Ammon's horn (tissue), 1 donor: ENCODE measurements at places on chromosomes 4 and X.

- no peak for DNase-seq
These were observed 42.1 kb upstream of the MAGEA4 start for GRCh38 chrX:151870602-151871001.

GRCh38 chrX:66635360-66635759 lies 3.5 kb downstream of the EDA2R start:
- no peak for DNase-seq

DNA sequence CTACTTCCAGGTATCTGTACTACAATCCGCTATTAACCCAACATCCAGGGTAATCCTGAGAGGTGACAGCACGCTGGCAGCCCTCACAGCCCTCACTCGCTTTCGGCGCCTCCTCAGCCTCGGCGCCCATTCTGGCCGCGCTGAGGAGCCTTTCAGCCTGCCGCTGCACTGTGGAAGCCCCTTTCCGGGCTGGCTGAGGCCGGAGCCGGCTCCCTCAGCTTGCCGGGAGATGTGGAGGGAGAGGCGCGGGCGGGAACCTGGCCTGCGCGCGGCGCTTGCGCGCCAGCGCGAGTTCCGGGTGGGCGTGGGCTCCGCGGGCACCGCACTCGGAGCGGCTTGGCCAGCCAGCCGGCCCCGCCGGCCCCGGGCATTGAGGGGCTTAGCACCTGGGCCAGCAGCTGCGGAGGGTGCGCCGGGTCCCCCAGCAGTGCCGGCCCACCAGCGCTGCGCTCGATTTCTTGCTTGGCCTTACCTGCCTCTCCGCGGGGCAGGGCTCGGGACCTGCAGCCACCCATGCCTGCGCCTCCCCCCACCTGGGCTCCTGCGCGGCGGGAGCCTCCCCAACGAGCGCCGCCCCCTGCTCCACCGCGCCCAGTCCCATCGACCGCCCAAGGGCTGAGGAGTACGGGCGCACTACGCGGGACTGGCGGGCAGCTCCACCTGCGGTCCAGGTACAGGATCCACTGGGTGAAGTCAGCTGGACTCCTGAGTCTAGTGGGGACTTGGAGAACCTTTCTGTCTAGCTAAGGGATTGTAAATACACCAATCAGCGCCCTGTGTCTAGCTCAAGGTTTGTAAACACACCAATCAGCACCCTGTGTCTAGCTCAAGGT lies 87.3 kb downstream of the PRSS12 start:
- DNase-seq: no peak

DNA sequence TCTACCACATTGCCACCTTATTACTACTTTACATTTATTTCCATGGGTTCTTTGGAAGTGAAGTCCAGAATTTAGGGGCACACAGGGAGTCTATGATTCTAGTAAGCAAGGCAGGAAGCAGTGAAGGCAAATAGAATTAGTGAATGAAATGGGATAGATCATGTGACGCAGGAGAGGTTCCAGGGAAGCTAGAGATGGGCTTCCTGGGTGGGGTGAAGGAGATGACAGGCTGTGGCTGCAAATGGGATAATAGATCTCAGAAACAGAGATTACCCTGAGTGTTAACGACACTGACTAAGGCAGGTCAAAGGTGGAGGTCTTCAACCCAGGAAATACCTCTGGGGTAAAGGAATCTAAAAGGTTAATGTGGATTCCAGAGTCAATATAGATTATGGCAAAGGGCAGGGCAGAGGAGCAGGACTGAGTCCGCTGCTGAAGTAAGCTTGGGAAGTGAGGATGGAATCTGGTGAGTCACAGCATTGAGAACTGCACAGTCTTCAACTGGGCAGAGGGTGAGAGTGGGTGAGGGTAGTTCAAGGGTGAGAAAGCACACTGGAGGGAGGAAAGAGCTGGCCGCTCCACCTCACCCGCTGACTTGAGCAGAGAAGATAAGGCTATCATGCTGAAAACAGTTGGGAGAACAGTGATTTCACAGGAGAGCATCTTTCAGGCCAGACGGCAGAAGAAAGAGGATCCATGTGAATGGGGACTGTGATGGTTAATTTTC lies 70.8 kb downstream of the ANXA3 start:
- no peak for DNase-seq

GRCh38 chrX:11188664-11189063 lies 77.5 kb downstream of the HCCS start:
- no peak for DNase-seq

DNA sequence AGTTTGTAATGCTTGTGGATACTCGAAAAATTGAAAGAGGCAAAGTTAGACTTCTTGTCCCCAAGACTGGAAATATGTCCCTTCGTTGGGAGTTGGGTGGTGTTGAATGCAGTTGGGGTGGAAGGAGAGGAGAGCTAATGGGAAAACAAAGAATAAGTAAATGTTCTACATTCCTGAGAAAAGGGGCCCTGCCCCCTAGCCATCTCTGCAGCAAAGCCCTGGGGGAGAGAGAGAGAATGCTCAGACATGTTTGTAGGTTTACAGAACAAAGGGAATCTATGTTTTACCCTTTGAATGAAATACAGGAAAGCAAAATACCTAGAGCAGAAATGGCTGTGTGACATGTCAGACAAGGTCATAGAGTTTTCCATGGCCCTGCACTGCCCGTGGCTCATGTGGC lies 88.1 kb downstream of the RASL11B start:
- no peak for DNase-seq

DNA sequence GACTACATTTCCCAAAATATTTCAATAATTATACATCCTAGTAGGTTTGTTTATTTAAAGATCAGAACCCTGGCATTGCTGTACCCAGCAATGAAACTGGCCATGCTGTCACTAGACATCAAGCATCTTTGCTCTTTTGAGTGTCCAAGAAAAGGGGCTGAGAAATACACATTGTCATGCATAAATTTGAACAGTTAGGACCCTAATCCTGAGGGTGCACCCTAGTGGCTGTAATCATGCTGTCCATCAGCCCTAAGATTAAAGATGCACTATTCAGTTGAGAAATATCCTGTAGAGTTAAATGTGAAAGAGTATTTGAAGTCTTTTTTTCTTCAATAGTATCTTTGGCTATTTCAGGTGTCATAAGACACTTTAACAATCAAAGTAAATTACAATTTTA lies 108.8 kb downstream of the NFKB1 start:
- peak; percentile 25 for DNase-seq

DNA sequence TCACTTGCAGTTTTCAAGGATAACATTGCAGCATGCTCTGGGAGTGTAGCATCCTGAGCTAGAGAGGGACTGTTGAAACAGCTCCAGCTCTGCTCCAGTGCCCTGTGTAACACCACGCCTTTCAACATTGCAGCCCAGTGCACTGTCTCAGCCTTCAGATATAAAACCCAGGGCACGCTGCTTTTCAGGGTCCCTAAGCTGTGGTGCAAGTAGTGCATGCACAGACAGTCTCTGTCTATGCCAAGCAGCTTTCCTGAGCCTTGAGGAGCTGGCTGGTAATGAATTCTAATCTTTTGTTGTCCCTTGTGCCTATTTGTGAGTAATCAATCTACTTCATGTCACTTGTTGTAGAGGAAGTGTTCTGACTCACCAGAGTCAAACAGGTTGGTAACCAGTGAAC lies 897.0 kb downstream of the ARAP2 start:
- no peak for DNase-seq

DNA sequence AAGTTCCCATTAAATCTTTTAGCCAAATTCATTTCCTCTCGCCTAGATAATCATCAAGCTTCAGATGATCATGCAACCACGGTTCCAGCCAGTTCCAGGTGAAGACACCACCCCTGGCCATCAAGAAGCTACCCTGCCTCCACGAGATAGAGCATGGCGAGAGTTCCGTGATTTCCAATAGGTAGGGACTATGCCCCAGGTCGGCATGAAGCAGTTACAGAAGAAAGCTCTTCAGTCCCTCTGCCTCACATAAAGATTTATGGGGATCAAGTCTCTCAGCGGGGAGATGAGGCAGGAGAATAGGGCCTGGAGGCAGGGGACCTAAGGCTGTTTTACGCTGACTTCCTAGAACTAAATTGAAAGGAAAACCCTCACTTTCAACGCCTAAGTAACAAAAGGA lies 183.9 kb downstream of the OR13H1 start:
- no peak for DNase-seq

- no peak for DNase-seq
These were observed 2.0 kb downstream of the MID1IP1 start for GRCh38 chrX:38803243-38803587.

- no peak for DNase-seq
These were observed 1040.3 kb upstream of the PCDH10 start for GRCh38 chr4:132108784-132109183.

- DNase-seq: no peak
These were observed 492.3 kb upstream of the FAM241A start for GRCh38 chr4:111652986-111653385.

GRCh38 chrX:30661228-30661627 lies 8.0 kb downstream of the GK start:
- no peak for DNase-seq
